Activated T-cell treated with anti-CD3 and anti-CD28 coated beads, Interleukin-2, amount 50 U/mL, for 1 hour (primary cell): ENCODE measurements at places on chromosomes 7 and 10.

DNA sequence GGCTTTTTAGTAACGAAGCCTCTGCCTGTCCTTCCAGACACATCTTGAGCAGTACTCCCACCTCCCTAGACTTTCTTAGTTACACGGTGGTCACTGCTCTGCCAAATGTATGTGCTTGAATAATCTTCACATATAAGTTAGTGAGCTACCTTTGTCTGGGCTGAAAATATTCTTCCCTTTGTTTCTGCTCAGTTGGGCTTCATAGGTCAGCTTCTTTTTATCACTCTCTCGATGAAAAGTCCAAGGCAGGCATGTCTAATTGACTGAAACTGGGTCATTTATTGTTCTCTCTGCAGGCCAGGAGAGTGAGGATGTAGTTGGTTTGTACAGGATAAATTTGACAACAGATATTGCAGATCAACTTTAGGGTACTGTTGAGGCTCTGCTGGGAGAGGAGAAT is 636.7 kb upstream of the IGFBP3 start:
- no peak for DNase-seq

DNA sequence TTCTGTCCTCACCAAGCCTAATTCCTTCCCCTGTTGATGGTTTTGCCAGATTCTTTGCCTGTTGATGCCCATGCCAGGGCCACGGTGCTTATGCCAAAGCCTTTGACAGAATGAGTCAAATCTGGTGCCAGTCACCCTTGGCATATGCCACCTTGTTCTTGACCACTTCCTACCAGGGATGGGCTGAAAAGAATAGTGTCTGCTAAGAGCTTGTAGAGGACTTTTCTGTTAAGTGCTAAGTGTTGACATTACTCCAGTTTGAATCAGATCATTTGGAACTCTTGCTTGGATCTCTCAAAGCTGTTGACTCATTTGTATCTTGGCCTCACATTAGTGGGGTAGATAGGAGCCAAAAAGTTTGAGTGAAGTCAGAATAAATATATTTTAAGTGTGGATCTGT is 661.2 kb downstream of the AUTS2 start:
- no peak for DNase-seq

- no peak for DNase-seq
Observed at GRCh38 chr10:29102233-29102632, 186.6 kb upstream of the LYZL1 start.

DNA sequence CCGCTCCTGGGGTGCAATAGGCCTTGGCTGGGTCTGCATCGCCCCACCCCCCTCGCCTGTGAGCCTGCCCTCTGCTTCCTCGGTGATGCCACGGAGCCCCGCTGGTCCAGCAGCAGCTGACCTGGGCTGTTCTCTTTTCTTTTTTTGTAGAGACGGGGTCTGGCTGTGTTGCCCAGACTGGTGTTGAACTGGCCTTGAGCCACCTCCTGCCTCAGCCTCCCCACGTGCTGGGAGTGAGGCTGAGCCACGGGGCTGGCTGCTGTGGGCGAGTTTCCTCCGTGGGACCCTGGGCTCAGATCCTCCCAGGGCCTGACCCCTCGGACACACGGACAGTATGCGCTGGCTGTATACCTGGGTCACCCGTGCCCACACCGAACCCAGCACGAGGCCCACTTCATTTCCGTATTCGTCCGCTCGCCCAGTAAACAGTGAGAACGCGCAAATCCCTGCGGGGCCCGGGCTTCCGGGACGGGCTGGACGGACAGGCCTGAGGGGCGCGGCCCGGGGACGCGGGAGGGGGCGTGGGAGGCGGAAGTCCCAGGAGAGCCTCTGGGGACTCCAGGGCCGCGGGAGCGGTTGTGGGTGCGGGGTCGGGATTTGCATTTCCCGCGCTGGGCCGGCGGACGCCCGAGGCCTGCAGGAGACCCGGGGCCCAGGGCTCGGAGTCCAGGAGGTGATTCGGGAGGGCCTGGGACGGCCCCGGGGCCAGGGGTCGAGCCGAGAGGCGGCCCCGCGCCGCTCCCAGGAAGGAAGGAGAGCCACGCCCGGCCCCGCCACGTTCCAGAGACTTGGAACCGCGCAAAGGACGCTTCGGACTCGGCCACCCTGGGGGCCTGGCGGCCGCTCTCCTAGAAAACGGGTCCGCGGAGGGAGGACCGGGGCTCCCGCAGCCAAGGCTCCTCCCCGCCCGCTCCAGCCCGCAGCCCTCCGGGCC is 57.7 kb upstream of the DNAJB6 start:
- DNase-seq, result no peak

- DNase-seq, result no peak
Observed at GRCh38 chr10:123878666-123879303, 12.8 kb downstream of the CPXM2 start.

GRCh38 chr10:83233691-83234090 is 905.6 kb upstream of the GHITM start:
- DNase-seq, result no peak

GRCh38 chr7:19105546-19105945 is 11.9 kb downstream of the TWIST1 start:
- DNase-seq, result no peak

- DNase-seq, result no peak
Observed at GRCh38 chr10:98349508-98349922, 65.5 kb downstream of the PYROXD2 start.

GRCh38 chr7:139731802-139732470 is 45.9 kb downstream of the HIPK2 start:
- no peak for DNase-seq

DNA sequence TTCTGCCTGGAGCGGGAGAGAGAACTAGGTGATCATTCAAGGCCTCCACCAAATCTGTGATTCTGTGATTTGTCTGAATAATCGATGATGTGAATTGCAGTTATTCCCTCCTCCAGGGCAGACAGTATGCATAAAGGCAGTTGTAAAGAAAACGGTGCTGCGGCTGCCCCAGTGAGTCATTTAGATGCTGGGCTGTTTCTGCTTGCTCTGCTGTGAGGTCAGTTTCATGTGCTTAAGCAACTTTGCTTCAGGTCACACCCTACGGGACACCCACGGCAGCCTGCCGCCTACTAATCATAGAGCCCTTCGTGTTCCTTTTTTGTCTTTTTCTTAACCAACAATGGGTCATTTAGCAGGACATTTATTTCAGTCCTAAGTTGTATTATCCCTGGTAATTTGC is 158.1 kb upstream of the PITRM1 start:
- DNase-seq, result no peak

DNA sequence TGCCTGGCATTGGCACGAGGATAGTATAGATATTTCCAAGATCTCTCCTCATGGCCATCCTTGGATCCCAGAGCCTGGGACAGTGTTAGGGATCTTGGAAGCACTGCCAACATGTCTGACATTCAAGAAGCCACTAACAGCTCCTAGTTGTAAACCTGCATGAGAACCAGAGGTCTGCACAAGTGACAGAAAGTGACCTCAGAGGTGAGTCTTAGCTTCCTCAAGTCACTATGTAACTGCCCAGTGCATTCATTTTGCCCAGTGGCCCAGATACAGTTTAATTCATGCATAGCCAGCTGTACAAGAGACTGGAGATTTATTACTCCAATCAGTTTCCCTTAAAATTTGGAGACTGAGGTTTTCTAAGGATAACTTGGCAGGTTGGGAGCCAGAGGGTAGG is 16.7 kb downstream of the SUGCT start:
- DNase-seq, result no peak

DNA sequence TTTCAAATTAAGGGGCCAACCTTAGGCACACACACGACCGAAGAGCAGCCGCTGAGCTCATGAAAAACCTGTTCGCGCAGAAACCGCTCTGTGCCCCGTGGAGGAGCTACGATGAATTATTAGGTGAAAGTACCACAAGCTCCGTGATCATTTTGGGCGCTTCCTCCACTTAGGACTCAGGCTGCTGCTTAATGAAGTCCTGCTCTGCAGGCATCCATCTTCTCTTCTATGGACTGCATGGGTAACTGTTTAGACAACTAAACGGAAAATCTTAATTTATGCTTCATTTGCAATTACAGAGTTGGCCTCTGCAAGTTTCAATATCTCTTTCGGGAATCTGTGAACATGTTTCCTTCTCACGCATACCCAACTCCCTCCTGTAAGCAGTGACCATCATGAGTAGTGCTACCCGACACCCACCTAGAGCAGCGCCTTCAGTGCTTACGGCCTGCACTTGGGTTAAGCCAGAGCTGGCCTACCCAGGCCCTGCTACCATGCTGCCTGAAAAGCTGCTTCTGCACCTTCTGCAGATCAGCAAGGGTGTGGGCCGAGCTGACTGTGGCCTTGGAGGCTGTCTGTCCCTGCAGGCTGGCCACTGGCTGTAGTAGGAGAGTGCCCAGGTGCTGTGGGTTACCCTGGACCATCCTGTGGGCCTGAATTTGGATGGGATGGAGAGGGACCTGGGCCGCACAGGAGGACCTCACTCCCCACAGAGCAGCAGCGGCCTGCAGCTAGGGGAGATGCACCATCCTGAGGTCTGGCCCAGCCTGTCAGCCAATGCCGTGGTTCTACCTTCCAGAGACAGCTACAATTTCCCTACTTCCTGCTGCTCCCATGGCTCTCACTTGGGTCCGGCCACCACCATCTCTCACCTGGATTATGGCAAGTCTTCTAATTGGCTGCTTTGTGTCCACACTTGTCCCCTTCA is 36.0 kb downstream of the GNA12 start:
- DNase-seq, result no peak

GRCh38 chr10:60781661-60782060 is 3.4 kb downstream of the CDK1 start:
- DNase-seq, result no peak

- DNase-seq, result no peak
Observed at GRCh38 chr10:48932831-48933664, 6.6 kb downstream of the LRRC18 start.

GRCh38 chr10:108782411-108782810 is 1140.9 kb downstream of the XPNPEP1 start:
- DNase-seq, result no peak

GRCh38 chr10:92506336-92506735 is 67.6 kb downstream of the IDE start:
- DNase-seq, result no peak

DNA sequence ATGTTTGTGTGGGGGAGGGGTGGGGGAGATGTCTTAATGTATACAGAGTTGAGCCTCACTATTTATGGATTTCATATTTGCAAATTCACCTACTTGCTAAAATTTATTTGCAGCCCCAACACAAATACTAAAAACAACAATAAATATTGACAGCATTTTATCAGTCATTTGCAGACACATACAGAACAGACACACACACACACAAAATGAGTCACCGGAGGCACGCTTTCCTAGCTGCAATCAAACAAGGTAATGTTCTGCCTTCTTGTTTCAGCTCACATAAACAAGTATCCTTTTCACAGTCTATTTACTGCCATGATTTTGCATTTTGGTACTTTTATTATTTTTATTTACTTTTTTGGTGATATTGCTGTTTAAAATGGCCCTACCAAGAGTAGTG is 88.5 kb downstream of the IPMK start:
- DNase-seq, result no peak

DNA sequence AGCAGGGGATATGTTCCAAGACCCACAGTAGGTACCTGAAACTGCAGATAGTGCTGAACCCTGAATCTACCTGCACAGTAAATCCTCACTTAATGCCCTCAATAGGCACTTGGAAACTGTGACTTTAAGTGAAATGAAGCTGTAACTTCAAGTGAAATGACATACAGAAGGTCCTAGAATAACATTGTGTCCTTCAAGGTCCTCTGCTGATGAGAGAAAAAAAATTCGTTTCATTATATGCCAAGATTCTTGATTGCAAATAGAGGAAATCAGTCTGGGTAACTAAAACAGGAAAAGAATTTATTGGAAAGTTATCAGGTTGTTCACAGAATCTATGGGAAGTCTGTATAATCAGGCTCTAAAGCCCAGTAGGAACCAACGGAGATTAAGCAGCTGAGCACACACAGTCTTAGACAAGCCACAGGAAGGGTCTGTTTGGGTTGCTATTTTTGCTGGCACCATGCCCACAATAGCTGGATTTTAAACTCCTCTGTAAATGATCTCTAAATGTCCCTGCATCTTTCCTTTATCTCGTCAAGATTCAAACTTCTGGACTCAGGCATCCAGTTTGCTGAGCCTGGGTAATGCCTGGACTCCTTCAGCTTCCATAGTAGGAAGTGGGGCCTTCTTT is 57.5 kb downstream of the EXOC4 start:
- DNase-seq, result no peak

DNA sequence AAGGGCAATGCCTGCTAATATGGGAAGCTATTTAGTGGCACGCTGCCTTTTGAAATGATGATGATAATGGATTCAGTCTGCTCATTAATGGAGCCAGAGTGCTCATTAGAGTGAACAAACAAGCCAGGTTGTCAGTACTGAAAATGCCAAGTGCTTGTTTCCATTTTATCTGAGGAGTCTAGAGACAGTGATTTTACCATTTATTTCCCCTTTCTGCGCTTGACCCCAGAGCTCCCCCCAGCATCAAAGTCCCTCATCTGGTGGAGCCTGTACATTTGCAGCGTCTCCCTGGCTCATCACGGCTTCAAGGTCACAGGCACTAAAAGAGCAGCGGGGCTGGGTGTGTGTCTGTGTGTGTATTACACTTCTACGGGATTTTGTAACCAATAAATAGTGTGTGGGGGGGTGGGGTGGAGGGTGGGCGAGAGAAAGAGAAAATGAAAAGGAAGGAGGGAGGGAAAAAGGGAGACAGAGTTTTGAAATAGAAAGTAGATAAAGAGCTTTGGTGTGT is 553.8 kb downstream of the TFEC start:
- no peak for DNase-seq
